Activated T-cell treated with anti-CD3 and anti-CD28 coated beads, Interleukin-2, amount 50 U/mL, for 48 hours (primary cell): ENCODE measurements at places on chromosomes 5 and 9.

DNA sequence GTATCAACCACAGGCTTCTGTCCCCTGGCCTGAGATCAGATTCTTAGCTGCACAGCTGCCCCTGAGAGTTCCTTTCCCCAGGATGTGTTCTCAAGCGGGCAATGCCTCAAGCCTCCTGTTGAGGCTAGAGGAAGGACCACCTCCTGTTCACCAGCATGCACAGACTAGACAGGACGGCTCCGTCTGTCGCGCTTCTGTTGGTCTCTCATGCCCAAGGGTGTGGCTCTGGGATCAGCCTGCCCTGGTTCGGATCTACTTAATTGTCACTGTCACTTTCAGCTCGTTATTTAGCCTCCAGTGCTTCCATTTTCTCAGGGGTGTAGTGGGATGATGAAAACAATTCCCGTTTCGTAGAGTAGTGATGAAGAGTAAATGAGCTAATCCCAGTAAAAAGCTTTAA is 103.1 kb downstream of the KCNIP1 start:
- DNase-seq: no peak

- no peak for DNase-seq
These were observed 678 bp downstream of the SLC2A6 start for GRCh38 chr9:133477992-133478850.

DNA sequence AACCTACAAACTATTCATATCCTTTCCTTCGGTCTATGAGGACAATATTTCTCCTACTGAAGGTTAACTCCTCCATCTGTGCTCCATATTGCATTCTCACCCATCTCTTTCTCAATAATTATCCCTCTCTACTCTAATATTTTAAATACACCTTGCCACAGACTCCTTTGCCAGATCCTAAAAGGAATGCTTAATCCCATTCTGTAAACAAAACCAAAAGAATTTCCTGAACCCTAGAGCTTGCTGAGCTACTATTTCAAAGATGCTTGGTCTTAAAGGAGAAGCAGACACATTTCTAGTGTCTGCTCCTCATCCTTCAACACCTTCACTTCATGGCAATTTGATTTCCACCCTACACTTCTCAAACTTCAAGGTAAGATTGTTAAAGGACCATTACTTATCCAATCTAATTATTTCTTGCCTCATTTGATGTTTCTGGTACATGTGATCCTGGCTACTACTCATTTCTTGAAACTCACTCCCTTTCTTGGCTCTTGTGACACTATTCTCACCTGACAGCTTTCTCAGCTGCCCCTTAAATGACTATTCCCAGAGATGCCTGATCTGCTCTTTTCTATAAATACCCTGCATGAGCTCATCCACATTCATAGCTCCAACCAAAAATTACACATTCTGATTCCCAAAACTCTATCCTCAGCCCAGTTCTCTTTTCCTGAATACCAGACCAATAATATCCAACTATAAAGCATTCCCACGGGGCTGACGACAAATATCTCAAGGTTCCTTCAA is 20.2 kb downstream of the HOMER1 start:
- no peak for DNase-seq

GRCh38 chr9:121684381-121685145 is 33.1 kb downstream of the DAB2IP start:
- peak; percentile 54 for DNase-seq

- no peak for DNase-seq
These were observed 195.0 kb upstream of the TBC1D2 start for GRCh38 chr9:98450496-98450895.

DNA sequence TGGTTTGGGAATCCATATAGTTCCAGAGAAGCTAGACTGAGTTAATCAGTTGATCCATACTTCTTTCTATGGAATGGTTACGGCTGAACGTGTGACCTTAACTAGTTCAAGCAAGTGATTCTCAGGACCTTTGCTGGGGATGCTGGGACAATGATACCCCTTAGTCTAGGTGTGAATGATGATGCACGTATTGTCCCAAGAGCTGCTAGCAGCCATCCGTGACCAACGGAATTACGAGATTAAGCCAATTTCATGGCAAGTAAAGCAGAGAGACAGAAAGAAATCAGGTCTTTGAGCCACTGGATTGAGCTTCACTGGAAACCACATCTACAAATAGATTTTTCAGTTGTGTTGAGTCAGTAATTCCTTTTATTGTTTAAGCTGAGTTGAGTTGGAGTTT is 99.2 kb upstream of the LIFR start:
- DNase-seq: no peak

DNA sequence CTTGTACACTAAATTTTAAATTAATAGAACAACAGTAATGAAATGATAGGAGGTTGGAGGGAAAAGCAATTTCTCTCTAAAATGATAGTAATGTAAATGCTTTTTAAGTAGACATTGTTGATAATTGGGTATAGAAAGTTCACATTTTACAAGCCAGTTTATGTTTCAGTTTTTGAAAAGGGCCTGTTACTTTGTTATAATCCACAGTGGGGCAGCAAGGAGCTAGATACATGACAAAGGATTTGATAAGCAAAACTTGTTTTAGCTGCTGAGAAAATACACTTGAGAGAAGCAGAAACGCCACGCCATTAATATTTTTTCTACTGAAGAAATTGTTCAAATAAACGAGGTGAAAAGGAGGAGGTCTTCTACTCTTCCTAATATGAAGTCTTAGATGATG is 30.2 kb downstream of the SREK1 start:
- no peak for DNase-seq

- DNase-seq: no peak
These were observed 14.4 kb downstream of the RXRA start for GRCh38 chr9:134340475-134341160.

DNA sequence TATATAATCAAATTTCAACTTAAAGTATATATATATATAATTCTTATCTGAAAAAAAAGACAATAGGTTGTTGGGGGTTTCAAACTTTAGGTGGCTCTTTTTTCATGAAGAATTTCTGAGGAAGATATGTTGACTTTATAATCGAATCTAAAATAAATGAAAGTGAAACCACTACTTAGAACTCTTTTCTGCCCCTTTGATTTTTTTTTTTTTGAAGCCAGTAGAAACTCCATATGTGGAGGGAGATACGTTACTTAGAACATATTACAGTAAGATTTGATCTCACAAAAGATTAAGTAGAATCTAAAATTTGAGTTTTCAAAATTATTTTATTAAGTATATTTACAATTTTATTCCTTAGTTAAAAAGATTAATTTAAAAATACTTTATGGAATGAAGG is 96.9 kb downstream of the ATG10 start:
- DNase-seq: no peak

GRCh38 chr5:139470821-139471300 is at the start of gene SMIM33:
Gene SMIM33, plus strand, starts transcription at chr5:139471004. Its CDS starts 118 bp downstream, at chr5:139471122.
- DNase-seq: peak; percentile 65

GRCh38 chr9:5949103-5949699 is 58.5 kb downstream of the MLANA start:
- no peak for DNase-seq

DNA sequence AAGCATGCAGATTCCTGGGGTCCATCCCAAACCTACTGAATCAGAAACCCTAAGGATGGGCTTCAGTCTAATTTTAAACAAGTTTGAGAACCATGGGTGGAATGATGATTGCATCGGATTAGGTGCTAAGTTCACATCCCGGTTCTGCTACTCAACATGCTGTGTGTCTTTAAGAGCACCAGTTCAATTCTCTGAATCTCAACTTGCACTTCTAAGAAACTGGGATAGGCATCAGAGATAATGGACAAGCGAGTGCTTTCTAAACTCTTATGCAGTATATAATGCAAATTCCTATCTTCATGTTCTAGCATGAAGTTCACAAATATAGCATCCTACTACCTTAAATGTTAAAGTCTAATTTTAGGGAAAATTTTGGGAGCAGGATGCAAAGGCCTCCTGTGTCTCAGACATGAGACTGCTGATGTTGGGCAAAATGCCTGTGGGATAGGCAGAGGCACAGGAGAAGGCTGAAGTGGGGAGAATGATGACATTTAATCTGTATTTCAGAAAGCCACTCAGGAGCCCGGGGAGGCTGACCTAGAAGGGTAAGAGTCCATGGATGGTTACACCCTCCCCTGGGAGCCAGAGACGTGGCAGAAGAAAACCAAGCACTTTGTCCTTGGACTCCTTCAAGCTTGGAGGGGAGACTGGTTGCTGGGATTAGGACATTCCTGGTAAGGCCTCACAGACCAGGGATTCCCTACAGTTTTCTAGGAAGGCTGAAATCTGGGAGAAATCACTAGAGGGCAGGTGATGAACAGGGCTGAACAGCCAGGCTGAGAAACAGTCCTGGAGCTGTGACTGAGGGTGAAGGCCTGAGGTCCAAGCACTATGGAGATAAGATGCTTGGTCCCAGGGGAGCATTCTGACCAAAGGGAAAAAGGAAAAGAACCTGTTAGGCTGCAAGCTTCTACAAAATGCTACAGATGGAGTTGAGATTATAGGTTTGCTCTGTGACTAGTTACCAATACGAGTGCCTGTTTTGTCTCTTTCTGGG is 311.9 kb upstream of the PANK3 start:
- DNase-seq: no peak

DNA sequence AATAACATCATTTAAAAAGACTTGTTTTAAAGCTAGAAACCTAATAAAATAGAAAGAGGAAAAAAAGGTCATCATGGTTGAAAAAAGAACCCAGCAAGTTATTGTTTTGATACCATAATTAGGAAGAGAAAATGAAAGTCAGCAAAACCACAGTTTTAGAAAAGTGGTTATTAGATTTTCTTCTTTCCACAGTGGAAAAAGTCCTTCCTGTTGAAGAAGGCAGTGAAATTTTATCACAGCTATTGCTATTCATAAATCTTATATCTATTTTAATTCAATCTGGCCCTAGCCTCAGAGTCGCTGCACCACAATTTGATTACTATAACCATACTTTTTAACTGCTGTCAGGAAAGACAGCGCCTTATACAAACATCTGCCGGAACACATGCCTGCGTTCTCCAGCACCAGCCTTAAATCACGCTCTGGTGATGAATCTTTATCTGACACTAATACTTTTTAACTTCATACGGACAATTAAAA is 60.3 kb downstream of the MAPKAP1 start:
- no peak for DNase-seq

GRCh38 chr5:136420168-136420898 is 55.0 kb upstream of the TRPC7 start:
- DNase-seq: no peak

DNA sequence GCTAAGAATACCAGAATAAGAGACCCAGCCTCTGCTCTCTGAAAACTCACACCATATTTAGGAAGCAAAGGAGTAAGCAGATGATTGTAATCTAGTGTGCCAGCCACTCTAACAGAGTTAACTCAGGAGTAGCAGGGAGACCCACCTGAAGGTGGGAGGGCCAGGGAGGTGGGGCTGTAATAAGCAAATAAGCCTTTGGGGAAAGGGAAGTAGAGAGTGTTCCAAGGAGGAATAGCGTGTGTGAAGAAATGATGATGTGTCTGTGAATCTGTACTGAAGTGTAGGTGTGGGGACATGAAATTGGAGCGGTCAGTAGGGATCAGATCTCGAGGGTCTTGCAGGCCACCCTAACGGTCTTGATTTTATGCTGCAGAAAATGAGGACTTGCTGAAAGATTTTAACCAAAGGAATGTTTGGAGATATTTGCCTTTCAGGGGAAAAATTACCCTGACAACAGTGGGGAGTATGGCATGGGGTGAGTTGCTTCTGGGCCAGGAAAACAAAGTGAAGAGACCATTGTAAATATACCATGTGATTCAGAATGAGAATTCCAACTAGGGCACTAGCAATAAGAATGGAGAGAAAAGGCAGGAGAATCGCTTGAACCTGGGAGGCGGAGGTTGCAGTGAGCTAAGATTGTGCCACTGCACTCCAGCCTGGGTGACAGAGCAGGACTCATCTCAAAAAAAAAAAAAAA is 44.1 kb upstream of the FSD1L start:
- no peak for DNase-seq

DNA sequence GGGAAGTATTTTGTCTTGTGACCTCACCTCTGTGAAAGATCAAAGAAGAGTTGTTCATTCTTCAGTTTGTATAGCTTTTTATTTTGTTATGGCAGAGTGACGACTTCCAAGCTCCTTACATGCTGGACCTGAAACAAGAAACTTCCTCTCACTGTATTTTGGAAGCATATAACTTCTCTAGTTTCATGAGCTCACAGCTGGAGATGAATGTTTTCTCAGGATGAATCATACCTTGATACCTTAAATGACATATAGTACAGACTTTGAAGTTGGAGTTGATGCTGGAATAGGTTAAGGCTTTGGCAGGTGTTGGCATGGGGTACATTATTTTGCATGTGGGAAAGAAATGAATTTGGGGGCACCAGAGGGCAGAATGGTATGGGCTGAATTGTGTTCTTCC is 112.5 kb downstream of the SLC25A46 start:
- no peak for DNase-seq

DNA sequence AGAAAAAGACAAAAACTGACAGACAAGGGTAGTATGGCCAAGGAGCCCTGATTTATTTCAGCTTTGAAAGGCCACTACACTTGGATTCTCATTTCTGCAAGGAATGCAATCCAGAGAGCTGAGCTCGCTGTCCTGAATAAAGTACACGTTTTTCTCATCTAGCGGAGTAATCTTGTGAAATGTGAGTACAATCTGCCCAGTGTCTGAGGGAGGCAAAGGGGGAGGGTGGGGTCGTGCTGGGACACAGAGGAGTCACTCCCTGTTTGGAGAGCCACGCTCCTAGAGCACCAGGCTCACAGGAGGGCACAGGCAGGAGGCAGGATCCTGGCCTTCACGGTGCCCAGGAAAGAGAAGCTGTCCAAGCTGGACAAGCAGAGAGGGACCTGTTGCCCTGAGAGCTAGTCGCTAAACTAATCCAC is 51.0 kb upstream of the IFNK start:
- no peak for DNase-seq

- no peak for DNase-seq
These were observed 50.7 kb upstream of the SLC25A51 start for GRCh38 chr9:37954581-37954981.

- no peak for DNase-seq
These were observed 9.1 kb downstream of the OR2V1 start for GRCh38 chr5:181121675-181122561.

GRCh38 chr9:93965830-93966577 is 10.8 kb upstream of the BARX1 start:
- no peak for DNase-seq

DNA sequence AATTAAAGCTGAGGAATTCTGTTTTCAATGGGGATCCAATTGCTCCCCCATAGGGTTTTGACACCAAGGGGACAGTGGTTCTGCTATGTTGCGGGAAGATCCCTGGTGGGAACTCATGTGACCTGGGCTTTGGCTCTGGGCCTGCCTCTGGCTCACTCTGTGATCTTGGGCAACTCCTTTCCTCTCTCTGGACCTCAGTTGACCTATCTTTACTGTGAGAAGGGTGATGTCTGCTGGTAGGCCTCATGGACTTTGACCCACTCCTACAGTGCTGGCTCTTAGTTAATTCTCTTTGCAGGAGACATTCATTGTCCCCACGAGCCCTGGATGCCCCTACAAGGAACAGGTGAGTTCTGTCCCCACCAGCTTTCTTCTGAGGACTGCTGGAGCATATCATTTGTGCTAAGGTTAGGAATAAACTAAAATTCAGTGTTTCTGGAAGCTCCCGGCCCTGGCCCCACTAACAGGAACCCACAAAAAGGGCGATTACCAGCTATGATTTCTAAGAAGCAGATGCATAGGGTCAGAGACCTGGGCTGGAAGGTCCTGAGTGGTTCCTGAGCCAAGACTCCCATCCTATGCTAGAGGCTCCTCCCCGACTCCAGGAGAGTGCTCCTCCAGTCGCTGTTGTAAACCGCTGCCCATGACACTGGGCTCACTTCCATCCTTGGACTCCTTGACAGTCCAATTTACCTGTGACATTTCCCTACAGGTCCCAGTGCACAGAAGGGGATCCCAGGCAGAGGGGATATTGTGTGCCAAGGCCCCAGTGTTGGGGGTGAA is 218.3 kb downstream of the PAX5 start:
- no peak for DNase-seq
